ENCODE measurements at places on chromosomes 7 and 10.

- no peak for DNase-seq
These were observed 14.3 kb downstream of the ANKRD1 start for GRCh38 chr10:90906596-90906995.

DNA sequence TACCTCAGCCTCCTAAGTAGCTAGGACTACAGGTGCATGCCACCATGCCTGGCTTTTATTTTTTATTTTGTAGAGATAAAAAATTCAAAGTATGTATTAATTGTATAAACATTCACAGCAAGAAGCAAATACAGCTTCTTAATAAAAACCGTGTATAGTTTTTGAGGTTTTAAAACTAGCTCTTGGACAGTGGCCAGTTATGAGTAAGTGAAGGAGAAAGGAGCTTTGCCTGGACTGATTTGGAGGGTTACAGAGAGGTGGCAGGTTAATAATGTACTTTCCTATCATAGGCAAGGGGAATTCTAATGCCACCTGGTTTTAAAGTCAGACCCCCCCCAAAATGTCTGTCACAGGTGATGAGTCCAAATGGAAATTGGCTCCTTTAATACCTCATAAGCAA, 43.4 kb downstream of the ZNRF2 start:
- no peak for DNase-seq

DNA sequence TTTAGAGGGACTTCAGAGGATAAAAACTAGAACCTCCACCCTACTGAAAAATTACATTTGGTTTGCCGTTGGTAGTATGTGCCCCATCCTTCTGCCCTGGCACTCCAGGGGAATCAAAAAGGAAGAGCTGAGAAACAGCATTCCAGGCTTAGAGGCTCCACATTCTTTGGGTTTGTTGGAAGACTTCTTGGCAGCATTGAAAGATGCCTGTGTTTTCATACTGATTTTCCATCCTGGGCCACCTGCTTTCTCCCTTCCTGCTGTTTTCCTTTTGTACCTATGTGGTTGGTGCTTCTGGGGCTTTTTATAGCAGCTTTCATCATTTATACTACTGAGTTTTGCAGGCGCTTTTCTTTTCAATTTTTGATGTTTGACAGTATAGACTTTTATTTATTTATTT, 61.7 kb downstream of the AUTS2 start:
- no peak for DNase-seq

- DNase-seq, result no peak
These were observed 4.1 kb downstream of the PRSS1 start for GRCh38 chr7:142753366-142753765.

DNA sequence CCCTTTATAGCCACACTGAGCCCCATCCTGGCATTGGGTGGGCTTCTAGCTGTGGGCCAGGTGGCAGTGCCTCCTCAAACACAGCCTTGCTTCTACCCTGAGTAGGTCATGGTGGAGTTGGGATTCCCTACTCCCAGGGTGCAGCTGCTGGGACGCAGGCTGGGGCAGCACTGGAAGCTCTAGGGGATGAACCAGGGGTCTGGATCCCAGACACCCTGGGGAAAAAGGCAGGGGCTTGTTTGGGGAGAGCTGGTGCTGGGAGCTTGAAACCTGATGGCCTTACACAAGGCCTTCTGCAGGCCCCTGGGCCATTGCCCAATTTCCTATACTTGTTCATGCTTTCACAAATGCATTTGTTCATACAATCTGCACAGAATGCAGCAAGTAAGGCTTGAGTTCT, 103.7 kb upstream of the CTBP2 start:
- DNase-seq, result no peak

DNA sequence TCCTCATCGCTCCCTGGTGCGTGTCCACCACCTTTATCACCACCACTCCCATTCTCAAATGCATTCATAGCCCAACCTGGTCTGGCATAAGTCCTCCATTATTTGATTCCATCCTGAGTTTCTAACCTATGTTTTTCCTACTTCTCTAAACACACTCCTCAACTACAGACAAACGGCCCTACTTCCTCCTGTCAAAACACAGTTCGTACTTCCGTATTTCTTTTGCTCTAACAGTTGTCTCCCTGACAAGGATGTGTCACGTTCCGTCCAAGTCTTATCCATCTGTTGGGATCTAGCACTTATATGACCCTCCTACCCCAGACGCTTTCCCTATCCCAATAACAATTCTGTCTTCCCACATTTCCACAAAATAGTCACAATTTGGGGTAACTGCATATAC, 46.8 kb downstream of the DOCK4 start:
- no peak for DNase-seq

- DNase-seq, result no peak
These were observed 165.7 kb downstream of the PARD3 start for GRCh38 chr10:34649385-34649784.

GRCh38 chr10:58618158-58618676, 105.5 kb downstream of the BICC1 start:
- peak; percentile 33 for DNase-seq

GRCh38 chr10:79353000-79353406, 5.7 kb downstream of the PPIF start:
- DNase-seq, result no peak

GRCh38 chr7:64574540-64575099, 11.7 kb upstream of the ZNF680 start:
- DNase-seq, result peak; percentile 83

GRCh38 chr7:28725045-28725642, 233.0 kb downstream of the TRIL start:
- DNase-seq, result no peak

DNA sequence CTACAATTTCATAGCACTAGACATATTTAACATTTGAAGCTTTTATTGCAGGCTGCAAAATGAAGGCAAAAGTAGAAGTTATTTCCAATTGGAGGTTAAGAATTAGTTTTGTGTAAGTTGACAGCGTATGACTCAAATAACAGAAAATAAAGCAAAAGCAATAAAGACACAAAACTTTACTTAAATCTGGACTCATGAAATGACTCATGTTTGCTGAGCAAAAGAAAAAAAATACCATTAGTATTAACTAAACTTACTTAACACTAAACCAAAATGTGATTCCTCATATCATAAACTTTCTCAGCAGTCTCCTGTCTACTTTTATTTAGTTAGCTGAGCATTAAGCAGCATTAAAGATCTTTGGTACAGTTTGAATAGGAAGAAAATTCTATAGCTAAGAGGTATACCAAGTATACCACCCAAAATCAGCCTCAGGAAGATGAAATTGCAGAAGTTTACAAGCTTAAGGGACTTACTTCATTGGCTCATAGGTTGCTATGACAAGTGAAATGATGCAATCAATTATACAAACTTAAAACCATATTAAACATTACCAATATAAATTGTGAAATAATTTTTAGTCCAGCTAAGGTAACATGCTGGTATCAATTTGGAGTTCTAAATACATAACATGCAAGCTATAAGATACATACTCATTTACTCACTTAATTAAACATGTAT, 1131.4 kb downstream of the XPNPEP1 start:
- no peak for DNase-seq

DNA sequence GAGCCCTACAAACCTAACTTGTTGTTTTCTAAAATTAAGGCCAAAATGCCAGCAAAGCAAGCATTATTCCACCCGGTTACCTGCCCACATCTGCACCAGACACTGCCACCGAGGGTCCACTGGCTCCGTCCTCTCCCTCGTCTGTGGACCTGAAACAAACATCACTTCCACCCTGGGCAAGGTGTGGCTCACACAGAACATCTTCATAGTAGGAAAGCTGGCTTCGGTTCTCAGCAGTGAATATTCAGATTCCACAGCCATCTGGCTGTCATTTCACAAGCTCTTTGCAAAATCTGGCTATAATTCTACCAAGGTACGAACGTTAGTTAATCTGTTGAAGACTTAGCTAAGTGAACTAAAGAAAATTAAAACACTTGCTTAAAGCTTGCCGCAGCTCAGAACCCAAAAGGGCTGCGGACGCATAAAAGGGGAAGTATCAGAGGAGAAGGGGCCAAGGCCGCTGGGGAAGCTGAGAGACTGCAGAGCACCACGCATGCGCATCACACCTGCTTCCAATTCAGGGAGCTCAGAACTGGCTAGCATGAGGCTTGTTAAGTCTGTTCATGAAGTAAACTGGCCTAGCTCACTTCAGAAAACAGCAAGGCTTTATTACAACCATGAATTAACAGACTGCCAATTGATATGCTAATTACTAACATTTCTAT, 46.1 kb downstream of the PTPRN2 start:
- DNase-seq, result peak; percentile 63

DNA sequence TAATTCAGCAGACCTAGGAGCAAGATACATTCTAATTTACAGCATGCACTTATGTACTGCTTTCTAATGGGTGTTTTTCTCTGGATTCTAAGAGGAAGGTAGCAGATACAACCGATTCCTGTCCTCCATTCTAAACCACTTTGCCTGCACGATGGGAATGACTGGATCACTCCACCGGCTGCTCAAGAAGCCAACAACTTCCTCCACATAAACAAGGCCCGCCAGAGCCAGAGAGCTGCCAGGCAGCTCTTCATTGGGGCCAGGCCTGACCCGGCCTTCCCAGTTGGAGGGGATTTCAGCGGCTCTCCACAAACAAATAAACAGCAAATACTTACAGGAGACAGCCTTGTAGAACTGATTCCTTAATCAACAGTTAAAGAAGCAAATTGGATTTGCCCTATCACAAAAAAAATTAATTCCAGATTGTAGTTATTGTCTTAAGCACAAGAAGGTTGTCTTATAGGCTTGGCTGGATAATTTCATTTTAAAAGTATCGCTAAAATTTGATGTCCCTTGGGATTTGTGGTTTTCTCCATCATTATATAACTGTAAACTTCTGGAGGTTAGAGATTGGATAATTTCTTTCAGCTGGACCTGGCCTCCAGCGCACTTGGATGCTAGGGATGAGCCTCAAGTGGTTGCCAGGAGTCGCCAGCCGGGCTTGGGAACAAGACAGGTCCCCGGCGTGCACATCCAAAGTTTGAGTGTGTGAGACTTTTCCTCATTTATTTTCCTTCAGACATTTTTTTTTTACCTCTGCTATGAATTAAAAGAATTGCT, 20.9 kb downstream of the EBF3 start:
- peak; percentile 47 for DNase-seq

GRCh38 chr7:47371733-47372368, 210.1 kb downstream of the TNS3 start:
- DNase-seq, result peak; percentile 91

DNA sequence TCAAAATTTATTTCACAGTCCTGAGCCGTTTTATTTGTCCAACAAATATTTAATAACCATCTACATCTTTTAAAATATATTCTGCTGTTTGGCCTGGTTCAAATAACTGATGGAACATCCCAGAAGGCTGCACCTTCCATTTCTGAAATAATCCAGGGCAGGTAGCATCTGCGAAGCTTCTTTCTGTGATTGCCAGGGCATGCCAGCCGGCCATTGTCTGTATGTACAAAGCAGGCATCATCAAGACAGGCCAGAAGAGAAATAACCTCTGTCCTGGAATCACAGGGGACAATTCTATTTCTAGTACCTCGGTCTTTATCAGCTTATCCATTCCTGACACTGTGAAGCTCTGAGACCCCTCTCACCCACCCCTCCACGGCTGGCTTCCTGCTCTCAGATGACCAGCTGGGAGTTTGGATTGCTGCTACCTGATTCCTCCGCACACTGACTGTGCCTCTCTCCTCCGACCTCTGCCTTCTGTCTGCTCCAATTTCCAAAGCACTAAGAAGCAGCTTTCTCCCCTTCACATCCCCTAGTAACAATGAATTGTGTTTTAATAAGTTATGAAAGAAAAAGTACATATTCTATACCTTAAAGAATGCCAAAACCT, 8.0 kb downstream of the DGKI start:
- no peak for DNase-seq

GRCh38 chr10:28947171-28947570, 269.9 kb downstream of the BAMBI start:
- no peak for DNase-seq

- peak; percentile 59 for DNase-seq
These were observed 87.7 kb downstream of the PIK3CG start for GRCh38 chr7:106952658-106953231.

- no peak for DNase-seq
These were observed 265.2 kb upstream of the PPP2R2D start for GRCh38 chr10:131635564-131636015.

- DNase-seq, result no peak
These were observed 112.2 kb upstream of the LRGUK start for GRCh38 chr7:134014935-134015334.

DNA sequence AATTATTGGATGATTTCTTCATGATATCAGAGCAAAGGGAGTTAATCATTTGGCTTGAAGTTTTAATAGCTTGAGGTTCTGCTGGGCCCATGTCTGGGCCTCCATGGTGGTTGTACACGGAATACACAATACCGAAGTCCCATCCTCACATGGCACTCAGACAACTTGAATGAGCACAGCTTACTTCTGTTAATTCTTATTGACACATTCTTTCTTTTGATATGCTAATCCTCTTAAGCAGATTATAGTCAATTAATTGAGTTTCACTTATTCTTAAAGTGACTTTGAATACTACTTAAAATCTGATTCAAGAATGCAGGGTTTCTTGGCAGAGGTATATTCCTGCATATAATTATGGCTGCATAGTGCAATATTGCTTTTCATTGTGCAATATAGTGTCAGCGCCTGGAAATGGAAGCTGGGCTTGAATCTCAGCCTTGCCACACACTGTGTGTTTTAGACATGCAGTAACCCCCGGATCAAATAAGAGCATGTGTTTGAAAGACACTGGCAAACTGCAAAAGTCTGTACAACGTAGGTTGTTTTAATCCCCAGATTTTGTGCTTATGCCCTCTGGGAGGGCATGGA, 543.5 kb upstream of the ADARB2 start:
- DNase-seq, result no peak

GRCh38 chr7:128266883-128267594, 26.0 kb downstream of the LEP start:
- DNase-seq, result peak; percentile 72

DNA sequence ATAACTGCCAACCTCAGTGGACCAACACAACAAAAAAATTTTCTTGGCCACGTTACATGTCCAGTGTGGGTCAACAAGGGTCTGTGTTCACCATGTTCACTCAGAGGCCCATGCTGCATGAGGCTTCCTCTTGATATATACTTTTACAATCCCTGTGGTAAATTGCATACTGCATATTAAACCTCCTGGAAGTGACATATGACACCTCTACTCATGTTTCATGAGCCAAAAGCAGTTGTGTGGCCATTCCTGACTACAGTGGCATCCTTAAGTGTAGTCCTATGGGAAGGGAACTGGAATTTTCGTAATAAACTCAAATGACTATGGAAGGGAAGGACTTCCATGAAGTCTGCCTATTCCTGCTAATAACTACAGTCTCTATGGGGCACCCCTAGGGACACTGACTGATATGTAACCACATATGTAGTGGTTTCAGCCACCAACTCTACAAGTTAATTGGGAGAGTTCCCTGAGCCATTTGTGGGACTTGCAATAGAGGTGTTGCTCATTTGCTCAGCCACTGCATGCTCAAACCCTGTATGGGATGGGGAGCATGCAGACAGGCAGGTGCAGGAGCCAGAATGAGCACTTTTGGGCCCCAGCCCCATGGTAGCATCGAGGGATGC, 9.7 kb downstream of the DYNC1I1 start:
- DNase-seq, result no peak

DNA sequence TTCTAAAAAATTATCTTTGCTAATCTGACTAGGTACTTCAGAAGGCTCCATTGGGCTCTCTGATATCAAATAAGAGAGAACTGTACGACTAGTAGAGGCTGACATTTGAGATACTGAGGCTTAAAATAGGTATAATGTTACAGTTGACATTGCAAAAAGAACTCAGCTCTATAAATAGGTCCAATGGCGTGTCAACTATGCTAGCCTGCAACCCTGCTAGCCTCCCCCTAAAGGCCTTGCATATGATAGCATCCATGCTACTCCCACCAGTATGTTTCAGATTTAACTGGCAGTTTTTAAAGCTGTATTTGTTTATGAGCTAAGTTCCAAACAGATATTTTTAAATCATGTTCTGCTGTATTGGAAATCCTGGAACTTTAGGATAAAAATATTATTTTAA, at the start of gene PPP1R3A:
Gene PPP1R3A (minus strand): TSS at position 64 of the 400 bp plus-strand sequence. CDS start 13 bp downstream, at position 51.
- no peak for DNase-seq
